Immature natural killer cell (primary cell): ENCODE measurements at places on chromosomes 7 and 10. TPM values are rescaled to one million over a fixed set of nuclear protein-coding genes. Genes with fewer than 3 reads are reported as not detected.

SYT15 gene
- not detected for polyA plus RNA-seq

AOAH gene
- polyA plus RNA-seq, result 331 TPM

SPDYE18 gene
- not detected for polyA plus RNA-seq

LIPM gene
- not detected for polyA plus RNA-seq

SFMBT2 gene
- polyA plus RNA-seq, result 1.5 TPM

ADARB2 gene
- polyA plus RNA-seq, result not detected

SNCG gene
- polyA plus RNA-seq, result not detected

DNA sequence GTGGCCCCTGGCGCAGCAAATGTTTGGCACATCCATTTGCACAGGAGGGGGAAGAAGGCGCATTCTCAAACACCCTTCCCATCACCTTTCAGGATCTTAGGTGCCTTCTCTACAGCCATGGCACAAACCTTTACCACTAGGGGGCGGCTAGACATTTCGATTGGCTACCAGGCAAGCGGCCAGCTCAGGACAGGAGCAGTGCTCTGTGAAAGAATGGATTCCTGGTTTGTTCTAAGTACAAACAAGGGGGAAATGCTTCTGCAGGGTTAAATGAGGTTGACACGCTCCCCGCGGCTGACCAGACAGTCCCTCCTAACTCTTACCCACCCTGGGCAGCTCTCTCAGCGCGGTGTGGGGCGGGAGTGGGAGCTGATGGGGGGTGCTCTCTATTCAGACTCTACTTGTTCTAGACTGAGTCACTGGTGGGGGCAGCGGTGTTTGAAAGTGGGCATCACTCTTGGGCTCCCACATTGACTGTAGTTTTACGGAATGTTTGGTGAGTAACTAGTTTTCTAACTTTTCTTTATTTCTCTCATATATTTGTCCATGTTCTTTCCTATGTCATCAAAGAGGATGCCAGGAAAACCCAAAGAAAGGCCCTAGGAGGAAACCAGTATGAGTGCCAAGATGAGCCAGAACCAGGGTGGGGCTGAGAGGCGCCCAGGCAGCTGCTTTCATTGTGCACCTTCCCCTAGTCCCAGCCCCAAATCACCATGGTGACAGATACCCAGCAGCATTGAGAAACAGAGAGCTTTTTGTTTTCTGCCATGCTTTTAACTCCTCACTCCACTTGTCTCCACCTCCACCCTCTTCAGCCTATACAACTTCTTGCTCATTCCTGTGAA, 61.4 kb upstream of the GPR158 start:
- no peak for DNase-seq

- DNase-seq, result no peak
These were observed 9.2 kb upstream of the GSAP start for GRCh38 chr7:77425101-77426051.

DNA sequence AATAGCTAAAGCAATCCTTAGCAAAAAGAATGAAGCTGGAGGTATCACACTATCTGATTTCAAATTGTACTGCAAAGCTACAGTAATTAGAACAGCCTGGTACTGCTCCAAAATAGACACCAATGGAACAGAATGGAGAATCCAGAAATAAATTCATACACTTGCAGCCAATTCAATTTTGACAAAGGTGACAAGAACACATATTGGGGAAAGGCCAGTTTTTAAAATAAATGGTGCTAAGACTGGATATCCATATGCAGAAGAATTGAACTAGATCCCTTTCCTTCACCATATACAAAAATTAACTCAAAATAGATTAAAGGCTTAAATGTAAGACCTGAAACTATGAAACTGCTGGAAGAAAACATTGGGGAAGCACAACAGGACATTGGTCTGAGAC, 748.5 kb downstream of the DNAJB9 start:
- DNase-seq, result no peak

- no peak for DNase-seq
These were observed 194.9 kb downstream of the DIP2C start for GRCh38 chr10:494556-494955.

DNA sequence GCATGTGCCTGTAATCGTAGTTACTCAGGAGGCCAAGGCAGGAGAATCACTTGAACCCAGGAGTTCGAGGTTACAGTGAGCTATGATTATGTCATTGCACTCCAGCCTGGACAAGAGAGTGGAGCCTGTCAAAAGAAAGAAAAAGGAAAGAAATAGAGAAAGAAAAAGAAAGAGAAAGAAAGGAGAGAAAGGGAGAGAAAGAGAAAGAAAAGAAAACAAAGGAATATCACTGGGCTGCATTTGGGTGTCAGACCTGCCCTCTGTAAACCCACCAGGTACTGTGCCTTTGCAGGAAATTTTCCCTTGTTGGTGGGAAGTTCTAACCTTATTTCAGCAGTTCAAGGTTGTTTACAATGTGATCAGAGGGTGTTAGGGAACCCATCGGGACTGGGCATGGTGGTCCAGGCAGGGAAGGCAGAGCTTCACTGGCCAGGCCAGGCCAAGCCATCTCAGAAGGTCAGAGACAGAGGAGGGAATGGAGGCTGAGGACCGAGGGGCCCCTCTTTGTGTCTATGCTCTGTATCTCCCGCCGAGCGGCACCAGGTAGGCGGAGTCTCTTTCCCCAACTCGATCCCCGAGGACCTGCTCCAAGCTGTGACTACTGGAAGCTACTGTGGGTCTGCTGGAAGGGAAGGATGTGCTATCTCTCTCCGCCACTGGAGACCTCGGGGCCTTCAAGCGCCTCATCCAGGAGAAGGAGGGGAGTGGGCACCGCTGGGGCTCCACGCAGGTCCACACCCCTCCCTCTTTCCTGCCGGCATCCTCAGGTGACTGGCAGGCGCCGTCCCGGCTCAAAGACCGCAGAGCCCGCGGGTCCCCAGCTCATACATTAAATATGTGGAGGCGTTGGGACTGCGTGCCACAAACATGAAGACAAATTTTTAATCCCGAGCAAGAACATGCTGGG, 15.2 kb upstream of the KAZALD1 start:
- no peak for DNase-seq

- no peak for DNase-seq
These were observed 104.0 kb downstream of the CPXM2 start for GRCh38 chr10:123787566-123787965.

GRCh38 chr7:89773611-89774010, 380.7 kb upstream of the STEAP1 start:
- DNase-seq, result no peak

DNA sequence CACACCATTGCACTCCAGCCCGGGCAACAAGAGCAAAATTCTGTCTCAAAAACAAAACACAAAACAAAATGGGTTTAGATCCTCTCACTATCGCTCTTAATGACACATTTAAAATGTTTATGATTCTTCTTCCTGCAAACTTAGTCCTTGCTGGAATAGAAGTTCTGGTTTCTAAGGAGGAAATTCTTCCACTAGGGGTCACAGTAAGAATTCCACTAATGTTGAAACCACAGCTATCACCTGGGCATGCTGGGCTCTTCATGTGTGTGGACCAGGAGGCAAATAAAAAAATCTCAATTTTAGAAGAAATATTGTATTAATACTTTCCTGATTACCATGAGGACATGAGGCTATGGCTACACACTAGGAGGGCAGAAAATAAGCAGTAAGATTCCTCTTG, 915.8 kb downstream of the TYW1 start:
- no peak for DNase-seq

DNA sequence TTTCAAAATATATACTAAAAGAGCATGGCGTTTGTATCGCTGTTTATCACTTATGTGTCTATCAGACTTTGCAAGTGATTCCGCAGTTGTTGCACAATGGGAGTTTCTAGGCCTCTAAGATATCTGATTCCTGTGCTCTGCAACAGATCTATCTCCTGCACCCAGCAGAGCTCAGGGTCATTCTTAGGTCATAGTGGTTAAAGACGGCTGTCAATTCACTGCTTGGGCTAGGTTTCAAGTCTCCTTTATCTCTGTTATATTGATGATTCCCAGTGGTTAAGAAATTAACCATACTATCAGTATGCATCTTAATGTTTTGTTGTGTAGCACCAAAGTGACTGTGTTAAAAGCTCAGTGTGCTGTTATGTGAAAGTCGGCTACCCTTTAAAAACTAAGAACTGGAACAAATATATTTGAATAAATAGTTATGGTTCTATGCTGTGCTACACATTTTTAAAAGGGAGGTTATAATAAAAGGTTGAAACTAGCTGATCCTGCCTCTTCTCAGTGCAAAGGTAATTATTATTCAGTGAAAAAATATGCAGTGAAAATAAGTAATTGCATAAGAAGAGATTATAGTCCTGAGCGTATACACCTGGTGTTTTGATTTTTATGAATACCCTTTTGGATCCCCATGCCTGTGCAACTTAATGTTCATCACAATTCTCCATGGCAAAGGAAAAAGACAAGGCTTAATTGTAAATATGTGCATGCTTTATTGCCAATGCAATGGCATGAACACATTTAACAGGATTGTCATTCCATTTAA, 24.0 kb downstream of the HOXA1 start:
- no peak for DNase-seq

GRCh38 chr7:126685018-126685573, 567.6 kb downstream of the GRM8 start:
- DNase-seq, result no peak

DNA sequence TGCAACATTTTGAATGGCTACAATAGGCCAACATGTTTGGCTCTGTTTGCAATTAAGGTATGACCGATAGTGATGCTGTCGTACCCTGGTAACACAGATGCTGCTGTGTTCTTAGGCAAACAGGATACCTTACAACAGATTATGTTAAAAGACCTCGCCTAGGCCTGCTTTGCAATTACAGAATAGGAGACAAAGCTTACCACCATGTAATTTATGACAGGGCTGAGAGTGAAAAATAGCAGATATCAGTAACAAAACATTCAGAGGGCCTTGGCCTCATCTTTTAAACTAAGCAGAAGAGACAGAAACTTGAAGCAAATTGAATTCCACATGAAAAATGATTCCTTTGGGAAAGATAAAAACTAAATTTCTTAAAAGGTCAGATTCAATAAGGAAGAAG, 29.4 kb upstream of the ABLIM1 start:
- no peak for DNase-seq

GRCh38 chr7:141167381-141167964, 93.6 kb downstream of the TMEM178B start:
- DNase-seq, result no peak

DNA sequence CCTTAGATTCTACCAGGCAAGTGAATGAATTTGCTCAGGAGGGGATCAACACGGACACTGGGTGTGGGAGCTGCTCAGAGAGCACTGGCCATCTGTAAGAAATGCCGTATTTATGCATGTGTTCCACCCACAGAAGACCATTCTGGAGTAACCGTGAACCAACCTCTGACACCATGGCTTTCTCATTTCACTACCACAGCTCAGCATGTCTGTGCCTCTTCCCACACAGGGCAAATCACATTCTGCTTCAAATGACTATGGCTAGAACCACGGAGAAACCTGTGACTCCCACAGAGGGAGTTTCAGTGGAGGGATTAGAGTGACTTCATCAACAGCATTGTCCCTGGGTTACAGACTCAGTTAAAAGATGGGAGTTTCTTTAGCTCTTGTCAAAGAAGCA, 893.4 kb downstream of the XPNPEP1 start:
- no peak for DNase-seq

DNA sequence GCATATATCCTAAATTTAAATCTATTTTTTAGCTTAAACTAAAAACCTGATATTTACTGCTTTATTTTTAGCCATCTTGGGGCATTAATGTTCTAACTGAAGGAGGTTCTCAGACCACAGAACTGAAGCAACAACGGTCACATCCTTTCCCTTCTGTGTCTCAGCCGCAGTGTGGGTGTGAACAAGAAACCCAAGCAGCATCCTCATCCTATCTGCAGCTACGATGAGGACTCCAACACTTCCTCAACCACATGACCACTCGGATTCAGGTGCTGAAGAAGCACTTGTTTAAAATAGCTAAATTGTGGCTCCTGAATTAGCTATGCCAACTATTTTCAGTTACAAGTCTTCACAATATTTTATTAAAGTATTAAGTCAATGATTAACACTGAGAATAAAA, 5.3 kb downstream of the ESYT2 start:
- peak; percentile 91 for DNase-seq

GRCh38 chr10:24381235-24382010, 172.5 kb downstream of the KIAA1217 start:
- no peak for DNase-seq

- DNase-seq, result no peak
These were observed 5.3 kb downstream of the CFTR start for GRCh38 chr7:117485118-117485620.

DNA sequence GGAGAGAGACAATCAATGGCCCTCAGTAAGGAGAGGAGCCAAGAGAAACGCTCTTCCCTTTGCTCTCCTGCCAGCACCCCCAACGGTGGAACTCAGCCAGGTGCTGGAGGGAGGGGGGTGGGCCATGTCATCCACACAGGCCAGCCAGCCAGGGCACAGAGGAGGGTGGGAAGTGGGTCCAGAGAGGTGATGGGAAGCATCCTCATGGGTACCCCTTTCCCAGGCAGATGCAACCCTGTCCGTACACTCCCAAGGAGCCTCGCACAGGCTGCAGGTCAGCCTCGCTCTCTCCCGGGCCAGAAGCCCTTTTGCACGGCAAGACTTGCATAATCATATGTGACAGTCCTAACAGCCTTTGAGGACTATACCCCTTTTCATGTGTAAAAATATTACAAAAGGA, 142.0 kb upstream of the NAMPT start:
- no peak for DNase-seq

- DNase-seq, result peak; percentile 13
These were observed 229.1 kb upstream of the MKLN1 start for GRCh38 chr7:131098527-131098926.

DNA sequence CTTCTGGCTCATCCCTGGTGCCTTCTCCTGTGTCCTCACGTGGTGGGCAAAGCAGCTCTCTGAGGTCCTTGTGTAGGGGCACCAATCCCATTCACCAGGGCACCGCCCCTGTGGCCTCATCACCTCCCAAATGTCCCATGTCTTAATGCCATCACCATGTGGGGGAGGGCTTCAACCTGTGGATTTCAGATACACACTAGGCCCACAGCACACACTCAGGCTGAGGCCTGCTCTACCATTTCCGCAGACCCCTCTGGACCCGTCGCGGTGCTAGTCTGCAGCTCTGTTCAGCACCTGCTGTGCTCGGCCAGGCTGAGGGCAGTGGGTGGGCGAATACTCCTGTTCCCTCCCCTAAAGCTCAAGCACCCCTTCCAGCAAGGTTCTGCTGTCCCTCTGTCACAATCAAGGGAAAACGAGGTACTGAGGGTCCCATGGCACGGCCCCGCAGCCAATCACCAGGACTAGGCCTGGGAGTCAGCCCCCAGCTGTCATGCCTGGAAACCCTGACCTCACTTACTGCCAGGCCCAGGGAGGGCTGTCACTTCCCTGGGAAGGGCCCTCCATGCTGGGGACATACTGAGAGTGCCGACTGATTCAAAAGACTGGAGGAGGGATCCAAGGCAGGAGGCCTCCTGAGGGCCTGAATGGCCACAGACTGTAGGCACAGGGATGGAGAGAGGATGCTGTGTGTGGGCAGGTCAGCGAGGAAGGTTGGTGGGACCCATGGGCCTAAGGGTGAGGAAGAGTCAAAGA, 123.8 kb upstream of the RET start:
- no peak for DNase-seq
